HCT116 (cell line): ENCODE measurements at places on chromosomes 4 and X. TPM values are rescaled to one million over a fixed set of nuclear protein-coding genes. Genes with fewer than 3 reads are reported as not detected.

DNA sequence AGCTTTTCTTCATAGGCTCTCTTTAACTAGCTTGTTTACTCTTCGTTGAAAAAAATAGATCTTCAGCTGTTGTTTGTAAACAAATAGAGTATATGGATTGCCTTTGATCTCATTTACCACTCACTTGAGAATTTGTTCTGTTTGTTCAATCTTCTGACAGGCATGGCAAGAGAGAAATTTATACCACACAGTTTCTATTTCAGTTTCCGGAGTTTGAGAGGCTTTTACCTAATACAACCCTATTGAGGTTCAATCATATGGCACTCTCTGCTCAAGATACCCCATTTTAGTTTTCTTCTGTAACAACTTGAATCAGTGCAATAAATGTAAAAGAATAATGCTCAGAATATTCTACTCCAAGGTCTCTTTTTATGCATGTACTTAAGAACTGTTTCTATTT is 148.0 kb downstream of the EMCN start:
- no peak for DNase-seq
- H3K36me3 ChIP-seq = no peaks in the 10 kb centered on the region
- H3K27ac ChIP-seq = no peak overlapping the region

DNA sequence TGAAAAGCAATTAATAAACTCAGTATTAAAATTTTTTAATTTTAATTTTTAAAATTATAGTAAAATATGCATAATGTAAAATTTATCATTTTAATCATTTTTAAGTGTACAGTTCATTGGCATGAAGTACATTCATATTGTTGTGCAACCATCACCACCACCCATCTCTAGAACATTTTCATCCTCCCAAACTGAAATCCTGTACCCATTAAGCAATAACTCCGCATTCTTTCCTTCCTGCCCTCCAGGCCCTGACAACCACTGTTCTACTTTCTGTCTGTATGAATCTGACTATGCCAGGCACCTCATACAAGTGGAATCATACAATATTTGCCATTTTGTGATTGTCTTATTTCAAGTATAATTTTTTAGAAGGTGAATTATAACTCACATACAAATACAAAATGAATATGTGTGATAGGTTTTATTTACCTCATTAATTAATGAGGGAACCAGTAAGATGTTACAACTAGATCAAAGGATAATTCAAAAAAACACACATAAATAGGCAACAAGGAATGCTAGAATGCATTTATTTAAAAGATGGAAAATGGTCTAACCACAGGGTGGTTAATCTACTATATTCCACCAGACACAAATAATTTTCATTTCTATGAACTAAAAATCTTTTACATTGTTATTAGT is 13.1 kb upstream of the AFF1 start:
- no peaks in the 10 kb centered on the region for H3K36me3 ChIP-seq
- no peak for DNase-seq
- H3K4me1 ChIP-seq = peaks cover 25% of the 10 kb centered on the region
- H3K4me3 ChIP-seq = no peak overlapping the region

DNA sequence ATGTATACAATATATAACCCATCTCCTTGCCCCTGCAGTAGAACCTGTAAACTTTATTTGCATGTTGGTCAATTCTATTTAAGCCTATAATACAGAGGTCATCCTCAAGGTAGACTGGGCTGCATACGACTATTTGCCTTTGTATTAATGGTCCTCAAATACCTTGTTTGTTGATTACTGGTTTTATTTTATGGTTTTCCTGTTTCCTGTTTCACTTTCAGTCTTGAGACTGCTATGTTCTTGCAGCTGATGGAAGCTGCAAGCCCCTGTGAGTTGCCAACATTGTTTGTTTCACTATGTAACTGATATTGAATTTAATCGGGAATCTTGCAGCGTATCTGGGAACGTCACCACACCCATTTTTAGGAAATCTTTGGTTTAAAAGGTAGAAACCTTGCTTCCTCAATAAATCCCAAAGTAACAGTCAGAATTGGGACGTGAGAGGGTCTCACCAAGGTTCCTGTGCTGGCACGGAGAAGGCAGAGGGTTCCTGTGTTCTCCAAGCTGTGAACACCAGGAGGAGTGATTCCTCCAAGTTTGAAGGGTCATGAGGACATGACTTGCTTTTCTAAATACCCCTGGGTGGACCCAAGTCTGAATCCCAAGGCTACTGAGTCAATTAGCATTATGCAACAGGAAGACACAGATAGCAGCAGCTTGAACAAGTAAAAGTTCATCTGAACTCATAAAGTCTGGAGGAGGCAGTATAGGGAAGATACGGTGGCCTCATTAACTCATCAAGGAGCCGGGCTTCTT is 110.6 kb upstream of the PNPLA4 start:
- H3K27me3 ChIP-seq = no peaks in the 10 kb centered on the region
- no peaks in the 10 kb centered on the region for H3K36me3 ChIP-seq
- H3K4me1 ChIP-seq = no peaks in the 10 kb centered on the region
- no peak overlapping the region for H3K27ac ChIP-seq

- no peaks in the 10 kb centered on the region for H3K36me3 ChIP-seq
- no peak overlapping the region for H3K27ac ChIP-seq
- H3K4me3 ChIP-seq = no peak overlapping the region
- DNase-seq = no peak
- H3K4me1 ChIP-seq = no peaks in the 10 kb centered on the region
- no peaks in the 10 kb centered on the region for H3K27me3 ChIP-seq
These were observed 1.5 kb upstream of the IL21 start for GRCh38 chr4:122622400-122622799.

DNA sequence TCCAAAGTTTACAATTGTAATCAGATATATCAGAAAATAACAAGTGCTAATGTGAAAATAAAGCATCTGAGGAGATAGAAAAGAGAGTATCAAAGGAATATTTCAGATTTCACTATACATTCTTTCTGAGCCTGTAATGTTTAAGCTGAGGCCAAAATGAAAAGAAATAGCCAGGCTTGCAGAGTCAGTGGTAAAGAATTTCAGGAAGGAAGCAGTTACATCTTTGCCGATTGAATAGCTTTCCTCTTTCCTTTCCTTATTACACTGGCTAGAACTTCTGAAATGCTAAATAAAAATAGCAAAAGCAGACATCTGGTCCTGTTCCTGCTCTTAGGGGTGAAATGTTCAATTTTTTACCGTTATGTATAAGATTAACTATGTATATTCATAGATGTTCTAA is 1441.6 kb upstream of the PCDH7 start:
- no peaks in the 10 kb centered on the region for H3K27me3 ChIP-seq
- no peaks in the 10 kb centered on the region for H3K36me3 ChIP-seq
- H3K4me1 ChIP-seq = peaks cover 8% of the 10 kb centered on the region
- H3K27ac ChIP-seq = no peak overlapping the region
- DNase-seq = no peak

DNA sequence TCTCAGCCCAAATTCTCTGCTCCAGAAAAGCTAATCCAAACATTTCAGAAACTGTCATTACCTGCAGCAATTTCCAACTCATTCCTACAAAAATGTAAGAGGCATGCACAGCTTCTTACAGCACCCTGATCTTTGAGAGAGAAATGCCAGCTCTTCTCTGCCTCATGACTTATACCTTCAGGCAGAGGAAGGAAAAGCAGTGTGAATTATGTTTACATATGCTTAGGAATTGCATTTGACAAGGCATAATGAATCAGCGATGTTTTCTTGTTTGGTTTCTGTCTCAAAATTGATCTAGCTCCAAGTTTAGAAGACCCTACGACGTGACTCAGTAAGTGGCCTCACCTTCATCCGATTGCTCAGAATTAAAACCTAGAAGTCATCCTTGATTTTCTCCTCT is 21.8 kb upstream of the AGA start:
- H3K27ac ChIP-seq = no peak overlapping the region
- H3K4me3 ChIP-seq = no peak overlapping the region
- no peaks in the 10 kb centered on the region for H3K4me1 ChIP-seq

- no peak for DNase-seq
- H3K27me3 ChIP-seq = no peaks in the 10 kb centered on the region
- no peak overlapping the region for H3K4me3 ChIP-seq
- no peak overlapping the region for H3K27ac ChIP-seq
These were observed 1393.9 kb downstream of the ARAP2 start for GRCh38 chr4:34850421-34850820.

DNA sequence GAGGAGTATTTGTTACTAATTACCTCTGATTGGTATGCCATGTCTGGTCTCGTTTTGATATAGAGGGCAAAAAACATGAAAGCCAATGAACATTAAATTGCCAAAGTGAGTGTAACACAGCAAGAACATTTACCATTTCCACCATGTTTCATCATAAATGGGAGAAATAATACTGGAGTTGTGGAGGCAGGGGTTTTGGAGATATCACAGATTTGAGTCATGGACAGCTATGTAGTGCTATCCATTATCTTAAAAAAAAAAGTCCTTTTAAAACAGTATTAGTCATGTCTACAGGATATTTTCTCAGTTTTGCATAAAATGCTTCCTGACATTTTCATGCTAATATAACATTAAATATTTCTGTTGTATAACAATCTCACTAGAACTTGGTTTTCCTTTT is 301.2 kb downstream of the IL1RAPL1 start:
- H3K27me3 ChIP-seq = no peaks in the 10 kb centered on the region
- no peaks in the 10 kb centered on the region for H3K4me1 ChIP-seq
- no peak for DNase-seq
- H3K4me3 ChIP-seq = no peak overlapping the region
- no peak overlapping the region for H3K27ac ChIP-seq
- no peaks in the 10 kb centered on the region for H3K36me3 ChIP-seq

- no peak overlapping the region for H3K4me3 ChIP-seq
- no peak overlapping the region for H3K27ac ChIP-seq
- DNase-seq = no peak
- H3K27me3 ChIP-seq = no peaks in the 10 kb centered on the region
These were observed 92.0 kb downstream of the PRKX start for GRCh38 chrX:3621414-3621813.

DNA sequence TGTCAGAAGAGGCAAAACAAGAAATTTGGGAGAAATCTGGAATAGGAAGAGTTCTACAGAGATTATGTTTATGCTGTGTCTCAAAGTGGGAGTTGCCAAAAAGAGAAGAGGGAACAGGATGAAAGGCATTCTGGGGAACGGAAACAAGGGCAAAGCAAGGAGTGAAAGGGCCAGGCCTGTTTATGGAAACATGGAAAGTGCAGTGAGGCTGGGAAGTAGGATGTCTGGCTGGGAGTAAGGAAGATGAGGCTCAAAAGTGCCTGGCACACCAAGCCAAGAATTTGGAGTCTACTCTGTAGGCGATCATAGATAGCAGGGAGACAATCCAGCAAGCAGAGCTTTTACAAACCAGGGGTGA is 1.8 kb upstream of the CUL4B start:
- peaks cover 3% of the 10 kb centered on the region for H3K4me1 ChIP-seq
- no peak for DNase-seq
- peak overlapping the region; percentile 54; the same call in 1 of the 2 replicates for H3K27ac ChIP-seq
- H3K27me3 ChIP-seq = no peaks in the 10 kb centered on the region

GRCh38 chrX:55452833-55453124 is 852 bp downstream of the MAGEH1 start:
- no peak overlapping the region for H3K27ac ChIP-seq
- no peaks in the 10 kb centered on the region for H3K4me1 ChIP-seq
- DNase-seq = no peak
- H3K36me3 ChIP-seq = no peaks in the 10 kb centered on the region

DNA sequence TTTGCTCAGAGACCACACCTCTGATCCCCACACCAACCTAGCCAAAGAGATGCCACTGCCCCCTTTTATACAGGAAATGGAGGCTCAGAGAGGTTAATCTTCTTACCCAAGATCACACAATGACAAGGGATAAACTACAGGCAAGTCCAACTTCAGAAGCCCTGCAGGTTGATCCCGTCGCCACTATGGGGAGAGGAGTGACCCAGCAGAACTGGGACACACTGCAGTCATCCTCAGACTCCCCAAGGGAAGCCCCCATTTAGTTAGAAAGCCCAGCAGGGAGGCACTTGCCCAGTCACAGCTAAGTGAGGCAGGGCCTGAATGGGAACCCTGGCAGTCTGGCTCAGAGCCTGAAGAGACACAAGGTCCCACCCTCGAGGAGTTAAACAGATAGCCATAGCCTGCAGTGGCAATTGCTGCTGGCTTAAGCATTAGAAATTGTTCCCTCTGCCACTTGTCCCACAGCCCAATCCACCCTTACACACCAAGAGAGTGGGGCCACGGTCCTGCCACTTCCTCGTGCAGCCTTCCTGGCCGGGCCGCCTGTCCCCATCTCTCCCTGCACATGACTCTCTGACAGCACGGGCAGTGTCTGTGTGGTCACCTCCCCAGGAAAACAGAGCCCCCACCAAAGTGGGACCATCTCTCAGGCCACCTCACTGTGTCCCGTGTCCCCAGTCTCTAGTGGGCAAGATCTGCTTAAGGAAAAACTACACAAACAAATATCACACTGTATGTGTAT is 2.7 kb downstream of the JAKMIP1 start:
- H3K27me3 ChIP-seq = no peaks in the 10 kb centered on the region; the same call in 1 of the 2 replicates
- no peak overlapping the region for H3K4me3 ChIP-seq

DNA sequence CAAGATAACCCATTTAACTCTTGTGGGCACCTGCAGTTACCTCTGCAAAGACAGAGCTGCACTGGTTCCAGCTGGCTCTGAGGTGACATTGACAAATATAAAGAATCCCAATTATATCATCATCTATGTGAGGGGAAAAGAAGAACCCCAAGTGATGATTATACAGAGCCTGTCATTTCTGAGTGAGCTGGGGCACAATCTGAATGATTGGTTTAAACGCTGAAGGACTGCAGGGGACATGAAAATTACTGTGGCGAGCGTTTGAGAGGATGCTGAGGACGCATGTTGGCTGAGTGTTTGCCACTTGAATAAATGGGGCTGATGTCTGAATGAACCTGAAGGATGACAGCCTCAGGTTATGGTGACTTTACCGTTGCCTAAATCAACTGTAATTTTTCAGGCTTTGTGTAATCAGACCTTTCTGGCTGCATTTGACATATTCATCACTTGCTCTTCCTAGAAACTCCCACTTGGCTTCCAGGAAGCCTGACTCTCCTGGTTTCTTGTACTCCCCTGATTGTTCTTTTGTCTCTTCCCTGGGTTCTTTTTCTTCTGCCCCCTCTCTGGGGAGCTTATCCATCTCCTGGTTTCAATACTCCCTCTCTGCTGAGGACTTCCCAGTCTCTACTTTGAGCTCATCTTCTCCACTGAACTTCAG is 4.1 kb upstream of the HSD17B10 start:
- peaks cover 11% of the 10 kb centered on the region for H3K4me1 ChIP-seq
- no peaks in the 10 kb centered on the region for H3K36me3 ChIP-seq
- no peak for DNase-seq
- H3K4me3 ChIP-seq = no peak overlapping the region

GRCh38 chrX:71111921-71112431 is 599 bp upstream of the IL2RG start:
- H3K4me3 ChIP-seq = no peak overlapping the region
- H3K4me1 ChIP-seq = no peaks in the 10 kb centered on the region
- H3K27ac ChIP-seq = no peak overlapping the region
- no peak for DNase-seq
- no peaks in the 10 kb centered on the region for H3K36me3 ChIP-seq

Gene PRRG1
- total RNA-seq = 16.0 TPM

Gene EREG
- total RNA-seq = 498 TPM

Gene TLL1
- total RNA-seq = 0.37 TPM

Gene PABPC5
- not detected for total RNA-seq

Gene SEC24B
- 33.0 TPM for total RNA-seq

Gene MFAP3L
- total RNA-seq = 8.4 TPM

Gene IL15
- total RNA-seq = 1.2 TPM

Gene RAB40A
- total RNA-seq = not detected

Gene ATP1B4
- total RNA-seq = not detected

Gene PCDH7
- total RNA-seq = 65.9 TPM

Gene CFAP47
- total RNA-seq = not detected

Gene CXCL1
- 2.5 TPM for total RNA-seq

Gene GRPR
- 0.15 TPM for total RNA-seq

Gene HELT
- not detected for total RNA-seq

Gene CETN2
- 20.9 TPM for total RNA-seq

Gene TRAM1L1
- total RNA-seq = not detected

Gene ZNF157
- total RNA-seq = not detected
